ENCODE measurements at places on chromosomes 6 and 20.

DNA sequence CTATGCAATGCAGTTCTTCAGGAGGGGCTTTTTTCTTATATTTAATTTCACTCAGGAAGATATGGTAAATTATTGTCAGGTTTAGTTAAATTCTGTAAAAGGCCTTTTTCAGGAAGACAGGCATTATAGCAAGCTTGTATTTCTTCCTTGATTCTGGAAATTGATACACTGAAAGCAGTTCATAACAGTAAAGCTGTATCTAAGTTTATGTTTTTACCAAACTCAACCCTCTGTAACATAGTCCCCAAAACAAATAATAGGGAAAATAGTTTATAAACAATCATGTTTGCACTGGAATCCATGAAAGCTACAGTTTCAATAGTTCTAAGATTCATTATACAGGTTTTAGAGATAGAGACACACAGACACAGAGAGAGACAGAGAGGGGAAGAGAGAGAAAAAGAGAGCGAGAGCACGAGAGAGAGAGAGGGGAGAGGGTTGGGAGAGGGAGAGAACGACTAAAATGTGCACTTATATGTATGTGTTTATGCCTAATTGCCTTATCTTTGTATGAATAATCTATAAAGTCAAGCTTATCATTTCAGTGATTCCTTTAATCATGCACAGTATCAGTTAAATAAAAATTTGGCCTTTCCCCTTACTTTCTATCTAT, 454.4 kb downstream of the RFPL4B start:
- H3K36me3 ChIP-seq: no peaks in the 10 kb centered on the region
- H3K4me1 ChIP-seq: no peaks in the 10 kb centered on the region
- no peak overlapping the region for H3K27ac ChIP-seq
- H3K27me3 ChIP-seq: peaks cover 2% of the 10 kb centered on the region

DNA sequence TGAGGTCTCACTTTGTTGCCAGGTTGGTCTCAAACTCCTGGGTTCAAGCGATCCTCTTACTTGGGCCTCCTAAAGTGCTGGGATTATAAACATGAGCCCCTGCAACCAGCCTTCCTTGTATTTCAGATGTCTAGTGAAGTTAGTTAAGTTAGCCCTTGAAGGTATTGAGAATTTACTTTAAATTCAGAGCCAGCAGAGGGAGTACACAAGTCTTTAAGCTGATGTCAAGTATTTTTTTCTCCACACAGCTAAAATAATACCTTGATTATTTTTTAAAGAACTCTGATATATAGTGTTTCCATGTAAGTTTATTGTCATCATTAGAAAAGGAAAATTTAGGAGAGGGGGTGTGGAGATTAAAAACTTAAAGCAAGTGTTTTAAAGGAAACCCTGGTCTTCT, 9.8 kb downstream of the FOXO3 start:
- H3K36me3 ChIP-seq: peaks cover 68% of the 10 kb centered on the region
- DNase-seq: no peak
- H3K27ac ChIP-seq: peak overlapping the region; percentile 19
- peaks cover 26% of the 10 kb centered on the region for H3K4me1 ChIP-seq
- H3K27me3 ChIP-seq: no peaks in the 10 kb centered on the region

- H3K4me3 ChIP-seq: no peak overlapping the region
- peaks cover 25% of the 10 kb centered on the region for H3K4me1 ChIP-seq
- no peak for DNase-seq
- peaks cover 9% of the 10 kb centered on the region for H3K27me3 ChIP-seq
- H3K36me3 ChIP-seq: no peaks in the 10 kb centered on the region
Measured at GRCh38 chr6:169173532-169174268, 79.9 kb downstream of the THBS2 start.

DNA sequence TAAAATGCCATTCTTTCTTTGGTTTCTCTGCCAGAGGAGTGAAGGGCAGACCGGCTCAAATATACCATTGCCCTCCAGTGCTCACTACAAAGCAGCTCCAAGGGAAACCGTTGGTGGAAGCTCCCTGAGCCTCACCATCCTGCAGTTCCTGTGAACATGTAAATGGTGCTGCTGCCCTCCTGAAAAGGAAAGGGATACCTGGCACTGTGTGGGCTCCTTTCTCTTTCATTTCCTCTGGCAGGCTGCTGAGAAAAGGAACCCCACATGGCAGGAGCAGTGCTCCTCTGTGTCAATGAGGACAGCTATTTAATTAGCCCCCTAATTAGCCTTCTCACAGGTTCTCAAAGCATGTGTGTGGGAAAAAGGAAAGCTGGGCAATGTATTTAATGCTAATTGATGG, 142.5 kb downstream of the KLHL32 start:
- DNase-seq: no peak
- no peak overlapping the region for H3K27ac ChIP-seq
- peaks cover 14% of the 10 kb centered on the region for H3K27me3 ChIP-seq

GRCh38 chr6:34684364-34684763, 12.2 kb downstream of the ILRUN start:
- peak overlapping the region; percentile 7 for H3K27ac ChIP-seq
- H3K4me1 ChIP-seq: peaks cover 8% of the 10 kb centered on the region
- DNase-seq: no peak
- no peak overlapping the region for H3K4me3 ChIP-seq
- peaks cover 3% of the 10 kb centered on the region for H3K27me3 ChIP-seq

DNA sequence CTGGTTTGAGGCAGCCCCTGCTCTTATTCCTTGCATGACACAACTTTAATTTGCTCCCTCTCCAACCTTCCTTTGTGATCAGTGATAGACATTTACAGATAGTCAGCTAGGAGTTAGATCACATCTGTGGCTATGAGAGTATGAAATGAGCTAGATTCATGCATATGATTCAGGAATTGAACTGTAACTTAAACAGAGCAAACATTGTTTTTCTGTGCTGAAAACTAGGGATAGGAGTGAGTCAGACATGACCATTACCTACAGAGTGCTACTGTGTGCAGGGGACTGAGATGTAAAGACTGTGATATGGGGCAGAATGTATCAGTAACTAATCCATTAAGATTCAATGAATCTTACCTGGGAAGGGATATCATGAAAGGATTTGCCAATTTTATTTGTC, 279.4 kb upstream of the SPTLC3 start:
- no peak overlapping the region for H3K27ac ChIP-seq
- DNase-seq: no peak
- H3K36me3 ChIP-seq: no peaks in the 10 kb centered on the region
- H3K27me3 ChIP-seq: peaks cover 3% of the 10 kb centered on the region
- H3K4me3 ChIP-seq: no peak overlapping the region
- peaks cover 2% of the 10 kb centered on the region for H3K4me1 ChIP-seq

GRCh38 chr6:108667993-108668392, 107.3 kb downstream of the FOXO3 start:
- no peak for DNase-seq
- peak overlapping the region; percentile 50 for H3K27ac ChIP-seq
- H3K36me3 ChIP-seq: peaks cover 44% of the 10 kb centered on the region
- H3K4me3 ChIP-seq: peak overlapping the region; percentile 41
- peaks cover 4% of the 10 kb centered on the region for H3K27me3 ChIP-seq

DNA sequence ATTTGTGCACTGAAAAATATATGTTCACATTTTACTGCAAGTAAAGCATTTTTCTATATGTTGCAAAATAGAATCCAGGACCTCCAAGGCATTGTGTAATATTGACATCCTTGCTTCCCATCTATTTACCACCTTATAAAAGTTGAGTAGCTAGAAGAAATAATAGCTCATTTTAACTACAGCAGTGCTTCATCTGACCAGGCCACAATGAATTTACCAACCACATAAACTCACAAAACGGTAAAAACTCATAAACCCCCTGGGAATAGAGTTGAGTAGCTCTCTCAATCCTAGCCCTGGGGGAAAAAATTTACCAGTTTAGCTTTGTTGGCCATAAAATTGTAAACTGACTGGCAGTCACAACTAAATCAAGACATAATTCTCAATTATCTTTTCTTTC, 3.9 kb downstream of the ATXN1 start:
- no peak for DNase-seq
- H3K4me1 ChIP-seq: peaks cover 41% of the 10 kb centered on the region
- H3K27ac ChIP-seq: no peak overlapping the region
- H3K36me3 ChIP-seq: no peaks in the 10 kb centered on the region

DNA sequence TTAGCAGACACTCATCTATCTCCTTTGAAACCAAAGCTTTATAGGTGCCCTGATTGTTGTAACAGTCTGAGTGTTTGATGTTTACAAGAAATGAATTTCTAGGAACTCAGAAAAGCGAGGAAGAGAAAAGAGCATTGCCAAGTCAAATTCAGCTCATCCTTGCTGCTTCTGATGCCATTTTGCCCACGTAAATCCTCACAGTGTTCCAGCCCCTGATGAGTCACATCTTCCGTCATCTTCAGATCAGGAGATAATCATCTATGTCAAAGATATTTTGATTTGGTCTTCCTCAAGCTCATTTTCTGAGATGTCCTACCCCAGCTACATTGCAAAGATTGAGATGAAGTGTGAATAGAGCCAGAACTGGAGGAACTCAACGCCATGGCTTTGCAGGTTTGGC, 426.2 kb downstream of the BMP2 start:
- no peak overlapping the region for H3K4me3 ChIP-seq
- no peak overlapping the region for H3K27ac ChIP-seq
- no peaks in the 10 kb centered on the region for H3K36me3 ChIP-seq
- H3K4me1 ChIP-seq: peaks cover 28% of the 10 kb centered on the region
- DNase-seq: no peak

- H3K36me3 ChIP-seq: no peaks in the 10 kb centered on the region
- peaks cover 36% of the 10 kb centered on the region for H3K27me3 ChIP-seq
- H3K4me1 ChIP-seq: peaks cover 5% of the 10 kb centered on the region
- H3K4me3 ChIP-seq: no peak overlapping the region
Measured at GRCh38 chr20:20835897-20836296, 123.5 kb upstream of the RALGAPA2 start.

GRCh38 chr6:3523271-3523670, 66.4 kb upstream of the SLC22A23 start:
- peaks cover 12% of the 10 kb centered on the region for H3K27me3 ChIP-seq
- no peak for DNase-seq
- no peak overlapping the region for H3K27ac ChIP-seq
- H3K4me1 ChIP-seq: peaks cover 45% of the 10 kb centered on the region

- H3K27me3 ChIP-seq: peaks cover 4% of the 10 kb centered on the region
- H3K27ac ChIP-seq: peak overlapping the region; percentile 72
- peaks cover 39% of the 10 kb centered on the region for H3K36me3 ChIP-seq
- H3K4me1 ChIP-seq: peaks cover 25% of the 10 kb centered on the region
- DNase-seq: no peak
Measured at GRCh38 chr6:35377002-35377401, 34.6 kb downstream of the PPARD start.

- no peak for DNase-seq
- no peak overlapping the region for H3K4me3 ChIP-seq
- no peaks in the 10 kb centered on the region for H3K36me3 ChIP-seq
- no peaks in the 10 kb centered on the region for H3K4me1 ChIP-seq
- H3K27me3 ChIP-seq: peaks cover 37% of the 10 kb centered on the region
Measured at GRCh38 chr6:125151700-125152099, 1.9 kb upstream of the TPD52L1 start.

DNA sequence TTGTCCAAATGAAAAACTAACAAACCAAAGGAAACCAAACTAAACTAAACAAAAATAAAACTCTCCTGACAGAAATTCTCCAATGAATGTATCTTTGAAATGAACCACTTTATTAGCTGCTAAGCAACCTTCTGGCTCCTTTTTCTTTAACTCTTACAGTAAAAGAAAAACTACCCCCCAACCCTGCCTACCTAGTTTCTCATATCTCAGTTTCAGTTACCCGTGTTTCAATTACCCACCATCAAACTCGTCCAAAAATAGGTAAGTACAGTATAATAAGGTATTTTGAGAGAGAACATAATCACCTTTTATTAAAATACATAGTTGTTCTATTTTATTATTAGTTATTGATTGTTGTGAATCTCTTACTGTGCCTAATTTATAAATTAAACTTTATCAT, 177.4 kb upstream of the THEMIS start:
- no peaks in the 10 kb centered on the region for H3K27me3 ChIP-seq
- H3K27ac ChIP-seq: no peak overlapping the region
- H3K4me3 ChIP-seq: no peak overlapping the region
- no peak for DNase-seq
- H3K36me3 ChIP-seq: peaks cover 35% of the 10 kb centered on the region
- H3K4me1 ChIP-seq: no peaks in the 10 kb centered on the region

DNA sequence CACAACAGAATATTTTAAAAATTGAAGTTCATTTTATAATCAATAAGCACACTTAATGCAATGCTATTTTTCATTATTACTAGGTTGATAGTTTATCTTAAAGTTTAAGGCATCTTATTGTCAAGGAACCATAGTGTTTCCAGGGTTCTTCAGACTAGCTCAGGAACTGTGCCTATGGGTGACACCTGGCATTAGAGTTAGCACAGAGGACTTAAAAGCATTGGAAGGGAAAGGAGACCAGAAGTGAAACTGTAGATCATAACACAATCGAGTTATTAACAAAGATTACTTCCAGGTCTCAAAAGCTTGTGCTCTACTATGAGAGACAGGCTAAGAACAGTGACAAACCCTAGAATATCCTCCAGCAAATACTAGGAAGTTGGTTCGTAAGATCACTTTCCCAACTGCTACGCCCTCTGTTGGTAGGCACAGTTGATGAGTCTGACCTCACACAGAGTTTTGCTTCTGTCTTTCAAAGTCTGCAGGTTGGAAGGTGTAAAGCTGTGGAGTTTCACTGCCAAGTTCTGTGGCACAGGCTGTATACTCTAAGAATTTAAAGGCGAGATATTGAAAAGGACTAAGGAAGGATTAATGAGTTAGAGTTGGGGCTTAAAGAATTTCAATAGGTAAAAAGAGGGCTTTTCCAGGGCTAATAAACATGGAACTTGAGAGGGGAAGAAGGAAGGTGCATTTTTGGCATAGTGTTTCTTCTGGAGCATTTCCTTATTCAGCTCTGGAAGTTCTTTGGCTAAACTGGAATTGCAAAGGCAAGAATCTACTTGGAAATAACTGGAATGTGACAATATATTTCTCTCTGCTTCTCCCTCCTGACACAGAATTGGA, 531.3 kb upstream of the JAG1 start:
- peak; percentile 51 for DNase-seq
- H3K36me3 ChIP-seq: no peaks in the 10 kb centered on the region
- H3K4me3 ChIP-seq: no peak overlapping the region
- no peaks in the 10 kb centered on the region for H3K27me3 ChIP-seq
- H3K4me1 ChIP-seq: peaks cover 37% of the 10 kb centered on the region
- no peak overlapping the region for H3K27ac ChIP-seq

DNA sequence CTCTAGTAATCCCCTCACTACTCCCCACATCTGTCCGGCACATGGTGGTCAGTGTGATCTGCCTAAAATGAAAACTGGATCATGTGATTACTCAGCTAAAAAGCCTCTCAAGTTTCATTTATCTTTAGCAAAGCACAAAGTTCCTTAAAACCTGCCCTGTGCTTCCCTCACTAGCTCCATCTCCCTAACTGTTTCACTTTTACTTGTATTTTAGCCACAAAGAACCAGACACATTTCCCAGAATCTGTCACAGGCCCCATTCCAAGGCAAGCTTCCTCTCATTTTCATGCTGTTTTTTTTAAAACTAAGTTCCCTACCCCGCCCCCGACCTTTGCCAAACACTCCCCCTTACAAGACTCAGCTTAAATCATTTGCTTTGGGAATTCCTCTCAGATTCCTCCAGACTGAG, 8.9 kb upstream of the IGF2R start:
- H3K4me3 ChIP-seq: no peak overlapping the region
- H3K36me3 ChIP-seq: no peaks in the 10 kb centered on the region
- H3K27me3 ChIP-seq: peaks cover 70% of the 10 kb centered on the region
